ENCODE measurements at places on chromosomes 7 and 10.

- no peak for DNase-seq
Measured at GRCh38 chr7:20005081-20005480, 212.1 kb downstream of the MACC1 start.

GRCh38 chr10:2994221-2994961, 73.0 kb upstream of the PFKP start:
- DNase-seq, result no peak

GRCh38 chr7:28355635-28356319, 56.5 kb upstream of the CREB5 start:
- no peak for DNase-seq

DNA sequence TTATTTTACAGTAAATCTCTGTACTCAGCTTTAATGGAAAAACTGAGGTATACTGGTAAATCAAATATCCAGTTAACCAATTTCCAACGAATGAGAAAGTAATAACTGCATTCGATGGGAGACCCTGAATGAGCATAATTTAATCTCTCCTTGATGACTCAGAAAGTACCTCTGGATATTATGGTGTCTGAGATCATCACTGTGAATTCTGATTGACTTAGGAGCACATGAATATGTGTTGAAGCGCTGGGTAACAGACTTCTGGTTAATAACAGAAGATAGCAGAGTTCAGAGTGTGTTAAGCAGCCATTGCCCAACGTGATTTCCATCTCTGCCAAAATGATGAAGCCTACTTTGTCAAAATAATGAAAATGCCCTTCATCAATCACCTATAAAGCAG, 116.6 kb downstream of the NRP1 start:
- no peak for DNase-seq

- DNase-seq, result no peak
Measured at GRCh38 chr7:70171369-70171920, 573.2 kb downstream of the AUTS2 start.

GRCh38 chr10:116742367-116743265, at the start of gene HSPA12A:
HSPA12A (minus strand) TSS chr10:116742566; CDS start chr10:116742469, 97 bp downstream.
- DNase-seq, result no peak

DNA sequence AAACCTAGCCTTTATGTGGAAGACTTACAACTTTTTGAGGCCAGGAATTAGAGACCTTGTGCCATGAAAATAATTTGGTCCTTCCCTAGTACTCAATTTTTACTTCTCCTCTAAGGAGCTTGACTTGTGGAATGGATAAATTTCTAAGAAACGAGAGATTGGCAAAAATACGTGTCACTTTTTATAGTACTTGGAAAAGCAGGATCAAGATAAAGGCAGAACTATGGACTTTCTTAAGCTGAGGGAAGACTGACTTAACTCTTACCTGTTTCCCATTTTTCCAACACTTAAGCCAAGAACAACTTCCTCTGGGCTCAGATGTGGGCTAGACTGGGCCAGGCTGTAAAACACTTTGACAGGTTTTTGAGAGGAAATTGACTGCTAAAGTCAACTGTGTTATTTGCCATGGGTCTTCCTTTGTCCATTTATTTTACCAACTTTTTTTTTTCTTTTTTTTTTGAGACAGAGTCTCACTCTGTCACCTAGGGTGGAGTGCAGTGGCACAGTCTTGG, 2.0 kb upstream of the WBP1L start:
- no peak for DNase-seq

DNA sequence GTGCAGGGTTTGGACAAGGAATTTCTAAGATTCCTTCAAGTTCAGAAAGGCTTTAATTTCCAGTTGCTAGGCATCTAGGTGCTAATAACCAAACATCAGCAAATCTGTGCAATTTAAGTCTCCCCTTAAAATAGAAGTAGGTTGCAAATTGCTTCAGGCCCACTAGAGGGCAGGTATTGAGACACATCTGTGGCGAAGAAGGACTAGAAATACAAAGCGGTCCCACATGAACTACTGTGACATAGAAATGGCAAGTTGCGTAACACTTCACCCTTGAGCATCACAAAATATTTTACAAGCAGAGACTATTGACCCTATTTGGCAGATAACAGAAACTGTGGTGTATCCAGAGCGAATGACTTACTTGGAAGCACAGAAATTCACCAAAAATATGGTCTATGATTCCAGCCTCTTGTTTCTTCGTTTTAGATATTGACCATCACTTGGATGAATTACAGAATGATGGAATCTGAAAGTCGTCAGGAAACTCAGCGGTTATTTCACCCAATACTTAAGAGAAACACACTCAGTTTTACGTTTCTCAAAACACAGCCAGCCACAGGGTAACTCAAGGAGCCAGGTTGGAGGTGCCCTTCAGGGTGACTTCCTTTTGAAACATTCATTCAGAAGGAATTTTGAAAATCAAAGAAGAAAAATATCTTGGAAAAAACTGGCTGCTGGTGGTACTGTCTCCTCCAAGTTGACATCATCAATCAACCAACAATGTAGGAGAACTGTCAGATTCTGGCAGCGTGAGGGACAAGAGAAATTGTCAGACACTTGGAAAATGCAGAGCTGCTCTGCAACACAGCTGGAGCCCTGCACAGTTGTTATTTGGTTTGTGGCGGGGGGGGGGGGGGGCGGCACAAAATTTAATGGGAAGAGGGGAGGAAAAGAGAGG, 256.3 kb upstream of the MINDY3 start:
- DNase-seq, result no peak

DNA sequence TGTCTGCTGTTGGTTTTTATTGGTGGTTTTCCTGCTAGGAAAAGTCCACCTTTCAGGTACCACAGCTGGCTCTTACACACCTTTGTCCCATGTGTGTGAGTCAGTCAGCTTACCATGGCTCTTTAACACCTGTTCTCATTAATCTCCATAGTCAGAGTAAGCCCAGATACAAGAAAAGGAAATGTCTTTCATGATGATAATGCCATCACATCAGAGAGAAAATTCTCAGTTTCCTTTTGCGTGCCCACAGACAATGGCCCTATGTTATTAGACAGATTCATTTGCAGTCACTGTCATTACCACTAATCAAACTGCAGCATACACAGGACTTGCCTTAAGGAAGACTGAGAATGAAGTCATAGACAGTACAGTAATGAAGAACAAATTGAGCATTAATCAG, 1583.6 kb upstream of the LRRTM3 start:
- DNase-seq, result no peak

DNA sequence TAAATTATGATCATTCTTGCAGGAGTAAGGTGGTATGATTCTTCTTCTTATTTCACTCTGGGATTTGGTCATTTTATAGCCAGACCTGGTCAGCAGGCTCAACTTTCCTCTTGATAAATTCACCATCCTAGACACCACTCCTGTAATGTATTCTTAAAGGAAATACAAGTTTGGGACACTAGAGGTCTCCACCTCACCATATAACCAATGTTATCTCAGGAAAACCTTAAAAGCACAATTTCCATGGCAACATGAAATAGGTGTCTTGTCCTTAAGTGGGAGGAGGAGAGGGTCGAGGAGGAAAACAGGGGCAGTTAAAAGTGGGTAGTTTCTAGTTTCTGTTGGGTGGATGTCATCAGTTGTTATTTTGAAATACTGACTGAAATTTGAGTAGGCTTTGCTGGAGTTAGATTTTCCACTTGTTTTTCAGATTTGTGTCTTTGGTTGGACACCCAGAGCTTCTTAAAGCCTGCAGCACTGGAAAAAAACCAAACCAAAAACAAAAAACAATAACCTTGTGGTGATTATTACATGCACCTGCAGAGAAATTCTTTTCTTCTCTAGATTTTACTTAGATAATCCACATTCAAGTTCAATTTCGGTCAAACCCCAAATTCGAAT, 163.1 kb downstream of the PRKCQ start:
- no peak for DNase-seq

DNA sequence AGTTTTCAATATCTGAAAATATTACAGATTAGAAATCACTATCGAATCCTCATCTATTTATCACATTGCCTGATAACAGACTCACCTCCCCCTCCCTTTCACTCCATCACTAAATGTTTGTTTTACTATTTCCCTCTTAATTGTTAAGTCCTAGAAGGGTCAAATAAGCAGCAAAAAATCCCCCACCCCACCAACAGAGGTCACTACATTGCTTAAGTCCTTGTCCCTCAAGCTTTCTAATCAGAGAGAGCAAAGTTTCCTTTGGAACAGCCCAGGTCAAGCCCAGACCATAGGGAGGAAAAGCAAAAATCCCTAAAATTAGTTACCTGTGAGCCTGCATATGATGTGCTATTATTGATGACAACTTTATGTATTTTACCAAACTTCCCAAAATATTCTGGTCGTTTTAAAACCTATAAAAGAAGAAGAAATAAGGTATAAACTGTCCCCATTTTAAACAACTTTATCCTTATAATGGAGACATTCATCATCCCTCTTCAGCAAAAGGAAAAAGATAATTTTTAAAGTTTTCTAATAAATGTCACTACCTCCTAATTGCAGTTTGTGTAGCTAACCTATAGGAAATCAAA, 95.0 kb downstream of the CNOT4 start:
- DNase-seq, result no peak

- DNase-seq, result no peak
Measured at GRCh38 chr7:74404741-74405140, 49.0 kb upstream of the GTF2IRD1 start.

GRCh38 chr7:138739859-138740258, 38.7 kb upstream of the SVOPL start:
- no peak for DNase-seq

GRCh38 chr7:99123571-99124033, 20.3 kb downstream of the SMURF1 start:
- no peak for DNase-seq

- no peak for DNase-seq
Measured at GRCh38 chr10:120431251-120431651, 25.8 kb upstream of the PLPP4 start.

DNA sequence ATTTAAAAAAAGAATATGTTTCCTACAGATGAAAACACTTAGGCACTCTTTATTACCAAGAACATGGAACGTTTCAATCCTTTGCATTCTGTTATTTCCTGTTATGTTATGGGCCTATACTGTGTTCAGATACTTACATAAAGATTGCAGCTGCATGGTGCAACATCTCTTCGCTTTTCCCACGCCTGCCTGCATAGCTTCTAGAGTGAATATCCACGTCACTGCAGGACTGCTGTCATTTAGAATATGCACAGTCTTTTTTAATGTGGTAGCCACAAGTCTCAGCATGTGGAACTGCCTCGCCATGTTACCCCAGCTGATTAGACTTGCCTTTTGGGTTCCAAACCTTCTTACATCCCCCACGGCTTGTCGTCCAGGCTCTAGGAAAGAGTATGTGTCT, 69.6 kb upstream of the GATA3 start:
- no peak for DNase-seq

DNA sequence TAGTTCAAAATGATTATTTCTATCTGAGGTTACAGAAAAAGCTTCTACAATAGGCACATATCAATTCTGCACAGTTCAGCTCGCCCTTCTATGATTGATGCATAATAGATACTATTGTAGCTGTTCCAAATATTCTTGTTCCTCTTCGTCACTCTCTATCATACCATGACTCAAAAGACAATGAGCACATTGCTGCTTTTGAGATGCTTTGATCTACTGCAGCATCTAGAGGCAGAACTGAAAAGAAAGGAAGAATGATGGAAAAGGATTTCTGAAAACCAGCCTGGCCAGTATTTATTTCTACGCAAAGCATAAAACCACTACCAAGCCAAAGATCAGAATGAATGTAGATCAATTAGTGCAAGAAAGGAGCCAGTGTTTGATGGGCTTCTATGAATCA, 59.3 kb upstream of the PLXDC2 start:
- no peak for DNase-seq

DNA sequence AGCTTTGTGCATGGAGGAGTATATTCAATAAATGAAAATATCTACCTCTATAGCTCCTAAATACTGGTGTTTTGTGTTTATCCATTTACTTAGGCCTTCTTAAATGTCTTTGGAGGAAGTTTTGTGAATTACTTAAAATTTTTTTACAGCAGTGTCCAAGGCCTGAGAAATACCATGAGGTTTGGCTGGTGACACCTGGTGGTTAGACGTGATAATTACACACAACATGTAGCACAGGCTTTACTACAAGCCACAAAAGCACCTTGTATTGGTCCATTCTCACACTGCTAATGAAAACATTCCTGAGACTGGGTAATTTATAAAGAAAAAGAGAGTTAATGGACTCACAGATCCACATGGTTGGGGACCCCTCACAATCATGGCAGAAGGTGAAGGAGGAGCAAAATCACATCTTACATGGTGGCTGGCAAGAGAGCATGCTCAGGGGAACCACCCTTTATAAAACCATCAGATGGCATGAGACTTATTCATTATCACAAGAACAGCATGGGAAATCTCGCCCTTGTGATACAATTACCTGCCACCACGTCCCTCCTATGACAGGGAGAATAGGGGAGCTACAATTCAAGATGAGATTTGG, 20.6 kb downstream of the HYAL4 start:
- DNase-seq, result no peak

DNA sequence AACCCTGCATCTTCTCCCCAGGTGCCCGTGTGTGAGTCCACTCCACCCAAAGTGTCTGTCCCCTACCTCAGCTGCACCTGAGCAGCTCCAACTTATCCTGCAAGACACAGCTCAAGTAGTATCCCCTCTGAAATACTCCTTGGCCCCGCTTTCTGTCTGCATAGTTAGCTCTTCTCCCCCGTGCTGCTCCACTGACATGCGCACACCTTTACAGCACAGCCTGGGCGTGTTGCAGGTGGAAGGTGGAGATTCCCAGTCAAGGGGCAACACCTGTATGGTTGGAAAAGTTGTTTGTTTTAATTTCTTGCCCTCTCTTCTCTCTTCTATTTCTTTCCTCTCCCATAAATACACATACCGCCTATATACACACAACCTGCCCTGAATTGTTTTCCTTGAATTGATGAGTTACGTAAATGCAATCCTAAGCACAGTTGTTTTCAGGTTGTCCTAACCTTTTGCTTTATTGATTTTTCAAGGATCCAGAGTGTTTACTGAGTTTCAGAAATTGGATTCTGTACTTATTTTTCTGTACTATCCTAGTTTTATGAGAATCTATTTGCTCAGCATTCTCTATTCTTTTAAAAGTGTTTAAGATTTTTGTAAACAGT, 14.9 kb downstream of the MET start:
- no peak for DNase-seq

DNA sequence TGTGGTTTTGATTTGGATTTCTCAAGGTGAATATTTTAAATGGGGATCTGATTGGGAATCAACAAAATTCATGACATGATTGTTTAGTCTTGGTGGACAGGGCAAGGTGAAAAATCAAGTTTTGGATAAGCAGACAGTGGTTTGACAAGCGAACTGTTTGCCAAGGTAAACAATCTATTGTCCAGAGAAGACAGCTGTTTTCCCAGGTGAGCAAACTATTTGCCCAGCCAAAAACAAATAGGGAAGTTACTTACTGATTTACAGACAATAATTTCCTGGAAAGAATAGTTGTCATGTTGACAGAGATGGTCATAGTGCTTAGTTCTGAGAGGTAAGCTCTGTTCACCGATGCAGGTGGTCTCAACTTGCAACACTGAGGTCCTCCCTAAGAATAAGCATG, 94.0 kb upstream of the STEAP1B start:
- DNase-seq, result no peak

DNA sequence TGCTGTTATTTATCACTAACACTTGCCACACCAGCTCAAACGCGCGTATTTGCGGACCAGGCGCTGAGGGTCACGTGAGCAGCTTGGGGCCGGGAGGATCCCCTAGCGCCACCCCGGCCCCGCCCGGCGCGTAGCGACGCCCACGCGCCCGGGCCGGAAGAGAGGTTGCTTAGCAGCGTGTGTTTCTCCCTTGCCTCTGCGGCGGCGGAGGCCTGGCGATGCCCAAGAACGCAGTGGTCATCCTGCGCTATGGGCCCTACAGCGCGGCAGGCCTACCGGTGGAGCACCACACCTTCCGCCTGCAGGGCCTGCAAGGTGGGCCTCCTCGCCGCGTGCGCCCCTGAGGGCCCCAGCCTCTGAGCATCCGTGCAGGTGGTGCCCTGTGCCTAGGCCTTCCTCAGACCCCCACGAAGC, at the start of gene C10orf53:
Gene C10orf53 (plus strand): TSS at position 172 of the 414 bp plus-strand sequence. CDS start 47 bp downstream, at position 219.
- no peak for DNase-seq

Measured in stimulated activated CD4-positive, alpha-beta T cell treated with anti-CD3 and anti-CD28 coated beads, Interleukin-15, amount 100 ng/mL, for 1 hour (primary cell).